Activated CD8-positive, alpha-beta T cell treated with anti-CD3 and anti-CD28 coated beads, Interleukin-2, amount 10 ng/mL, durations not matched to agents 7 days and 5 days (primary cell): ENCODE measurements at places on chromosomes 3 and 15. TPM values are rescaled to one million over a fixed set of nuclear protein-coding genes. Genes with fewer than 3 reads are reported as not detected.

GRCh38 chr3:126053513-126053912 is 30.4 kb downstream of the SLC41A3 start:
- DNase-seq, result no peak

GRCh38 chr3:166836836-166837235 is 543.3 kb downstream of the ZBBX start:
- no peak for DNase-seq

Gene ZNF502
- 4.0 TPM for total RNA-seq

Gene LSG1
- total RNA-seq, result 48.0 TPM

- no peak for DNase-seq
These were observed 19.8 kb upstream of the SOX2 start for GRCh38 chr3:181691901-181692300.

GRCh38 chr15:84824260-84825007 is 7.3 kb downstream of the ALPK3 start:
- no peak for DNase-seq

Gene VGLL3
- total RNA-seq, result not detected

GRCh38 chr3:169339386-169339785 is 324.1 kb downstream of the MECOM start:
- DNase-seq, result no peak

DNA sequence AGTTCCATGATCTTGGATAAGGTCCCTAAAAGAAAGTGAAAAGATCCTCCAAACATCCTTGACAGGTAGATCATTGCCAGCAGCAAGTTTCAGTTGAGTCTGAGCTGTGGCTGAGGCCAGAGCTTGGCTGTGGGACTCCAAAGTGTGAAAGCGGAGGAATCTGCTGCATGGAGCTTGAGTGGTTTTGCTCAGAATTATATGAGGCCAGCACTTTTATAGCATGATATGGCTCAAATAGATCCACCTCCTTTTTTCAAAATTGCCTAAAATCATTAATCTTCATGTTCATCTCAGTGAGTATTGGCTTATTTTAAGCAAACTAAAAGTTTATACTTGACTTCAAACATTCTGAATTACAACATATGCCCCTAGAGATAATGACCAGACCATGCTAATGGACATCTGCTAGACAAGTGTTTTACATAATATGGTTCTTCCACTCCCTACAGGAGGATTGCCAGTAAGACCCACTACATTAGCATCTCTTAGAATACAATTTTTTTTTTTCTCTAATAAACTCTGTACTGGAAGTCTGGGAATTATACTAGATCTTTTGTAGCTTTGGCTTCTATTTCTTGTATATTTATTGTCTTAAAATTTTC is 368.1 kb downstream of the ZPLD1 start:
- DNase-seq, result no peak

DNA sequence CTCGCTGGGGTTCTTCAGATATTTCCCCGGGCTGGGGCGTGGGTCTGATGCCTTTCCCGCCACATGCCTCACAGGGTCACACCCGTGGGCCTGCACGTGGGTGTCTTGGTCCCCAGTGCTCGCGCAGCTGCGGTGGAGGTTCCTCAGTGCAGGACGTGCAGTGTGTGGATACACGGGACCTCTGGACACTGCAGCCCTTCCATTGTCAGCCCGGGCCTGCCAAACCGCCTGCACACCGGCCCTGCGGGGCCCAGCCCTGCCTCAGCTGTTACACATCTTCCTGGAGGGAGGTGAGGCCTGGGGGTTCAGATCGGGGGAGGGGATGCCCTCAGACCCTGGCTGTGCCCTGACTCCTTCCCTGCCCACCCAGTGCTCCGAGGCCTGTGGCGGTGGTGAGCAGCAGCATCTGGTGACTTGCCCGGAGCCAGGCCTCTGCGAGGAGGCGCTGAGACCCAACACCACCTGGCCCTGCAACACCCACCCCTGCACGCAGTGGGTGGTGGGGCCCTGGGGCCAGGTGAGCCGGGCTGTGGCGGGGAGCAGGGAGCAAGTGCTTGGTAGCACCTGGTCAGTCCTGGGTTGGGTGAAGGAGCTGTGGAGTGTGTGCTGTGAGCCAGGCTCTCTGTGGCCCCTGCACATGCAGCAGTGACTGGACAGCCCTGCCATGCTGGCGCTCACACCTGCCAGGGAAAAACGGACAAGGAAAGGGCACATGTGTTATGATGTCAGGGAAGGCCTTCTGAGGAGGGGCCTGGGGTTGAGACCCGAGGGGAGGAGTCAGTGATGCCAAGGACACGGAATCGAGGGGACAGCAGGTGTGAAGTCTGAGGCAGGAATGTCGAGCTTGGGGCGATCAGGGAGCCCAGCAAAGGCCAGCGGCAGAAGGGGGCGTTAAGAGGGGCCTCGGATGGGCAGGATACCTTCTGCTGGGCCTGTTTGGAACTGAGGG is 88.9 kb downstream of the TBC1D2B start:
- DNase-seq, result no peak

DNA sequence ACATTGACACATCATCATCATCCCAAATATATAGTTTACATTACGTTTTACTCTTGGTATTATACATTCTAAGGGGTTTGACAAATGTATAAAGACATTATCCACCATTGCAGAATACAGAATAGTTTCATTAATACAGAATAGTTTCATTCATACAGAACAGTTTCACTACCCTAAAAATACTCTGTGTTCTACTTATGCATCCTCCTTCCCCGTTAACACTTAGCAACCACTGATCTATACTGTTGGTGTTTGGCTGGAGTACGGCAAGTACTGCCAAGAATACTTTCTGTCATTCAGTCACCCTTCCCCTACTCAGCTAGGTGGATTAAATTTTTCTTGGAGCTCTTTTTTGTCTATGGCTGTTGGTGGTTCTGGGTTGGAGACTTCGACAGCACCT is 33.4 kb downstream of the LEKR1 start:
- no peak for DNase-seq

DNA sequence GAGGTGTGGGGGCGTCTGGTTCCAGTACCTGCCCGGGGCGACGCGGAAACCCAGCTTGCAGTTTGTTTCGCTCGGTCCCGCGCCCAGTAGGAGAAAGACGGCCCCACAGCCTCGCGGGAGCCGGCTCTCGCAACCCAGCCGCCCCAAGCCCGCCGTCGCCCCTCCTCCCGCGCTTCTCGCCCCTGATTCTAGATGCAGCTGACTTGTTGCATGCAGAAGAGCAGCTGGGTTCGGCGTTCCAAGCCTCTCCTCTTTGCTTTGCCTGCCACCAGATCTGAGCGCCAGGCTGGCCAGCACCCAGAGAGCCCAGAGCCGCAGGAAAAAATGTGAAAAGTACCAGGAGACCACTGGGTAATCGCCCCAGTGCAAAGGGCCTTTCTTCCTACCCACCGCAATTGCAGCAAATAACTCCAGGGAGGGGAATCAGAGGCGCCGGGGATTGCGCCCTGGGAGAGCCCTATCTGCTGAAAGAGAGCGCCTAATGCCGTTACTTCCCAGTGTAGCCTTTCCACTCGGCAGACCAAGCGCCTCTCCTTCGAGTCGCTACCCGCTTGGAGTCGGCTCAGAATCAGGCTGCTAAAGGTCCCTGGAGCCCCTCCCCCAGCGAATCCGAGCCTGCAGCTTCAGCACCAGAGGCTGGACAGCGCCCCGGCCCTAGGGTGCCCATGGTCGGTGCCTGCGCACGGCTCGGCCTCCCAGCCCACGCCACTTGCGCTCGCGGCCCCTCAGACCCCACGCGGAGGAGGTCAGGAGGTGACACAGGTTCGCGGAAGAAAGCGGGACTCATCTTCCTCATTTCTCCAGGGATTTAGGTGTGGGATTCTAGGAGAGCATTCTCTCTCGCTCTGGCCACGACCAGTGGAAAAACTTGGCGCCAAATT is 15.7 kb upstream of the AEN start:
- peak; percentile 64 for DNase-seq

Gene MRAS
- total RNA-seq, result not detected

- no peak for DNase-seq
These were observed 33.3 kb downstream of the ZMAT3 start for GRCh38 chr3:179038216-179038898.
